Small intestine (tissue), 16 donors: ENCODE measurements at places on chromosomes 16 and 17.

DNA sequence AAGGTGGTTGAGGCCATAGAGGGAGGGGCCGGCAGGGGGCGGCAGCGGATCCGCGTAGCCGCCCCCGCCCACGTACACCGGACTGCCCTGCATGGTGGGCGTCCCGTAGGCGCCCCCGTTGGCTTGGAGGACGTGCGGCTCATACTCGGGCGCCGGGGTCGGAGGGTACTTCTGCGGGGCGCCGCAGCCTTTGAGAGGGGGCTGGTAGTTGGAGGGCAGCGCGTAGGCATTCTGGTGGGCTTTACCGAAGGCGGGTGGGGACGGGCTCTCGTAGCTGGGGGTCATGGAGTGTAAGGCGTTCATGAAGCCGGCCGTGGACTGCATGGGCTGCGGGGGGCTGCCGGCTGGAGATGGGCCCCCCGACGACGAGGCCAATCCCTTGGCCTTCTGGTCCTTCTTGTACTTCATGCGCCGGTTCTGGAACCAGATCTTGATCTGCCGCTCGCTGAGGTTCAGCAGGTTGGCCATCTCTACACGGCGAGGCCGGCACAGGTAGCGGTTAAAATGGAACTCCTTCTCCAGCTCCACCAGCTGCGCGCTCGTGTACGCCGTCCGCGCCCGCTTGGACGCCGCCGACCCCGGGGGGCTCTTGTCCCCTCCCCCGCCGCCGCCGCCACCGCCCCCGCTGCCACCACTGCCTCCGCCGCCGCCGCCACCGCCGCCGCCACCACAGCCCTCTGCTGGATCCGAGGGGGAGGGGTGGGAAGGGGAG lies 5.7 kb upstream of the HOXB2 start:
- no peak for DNase-seq

DNA sequence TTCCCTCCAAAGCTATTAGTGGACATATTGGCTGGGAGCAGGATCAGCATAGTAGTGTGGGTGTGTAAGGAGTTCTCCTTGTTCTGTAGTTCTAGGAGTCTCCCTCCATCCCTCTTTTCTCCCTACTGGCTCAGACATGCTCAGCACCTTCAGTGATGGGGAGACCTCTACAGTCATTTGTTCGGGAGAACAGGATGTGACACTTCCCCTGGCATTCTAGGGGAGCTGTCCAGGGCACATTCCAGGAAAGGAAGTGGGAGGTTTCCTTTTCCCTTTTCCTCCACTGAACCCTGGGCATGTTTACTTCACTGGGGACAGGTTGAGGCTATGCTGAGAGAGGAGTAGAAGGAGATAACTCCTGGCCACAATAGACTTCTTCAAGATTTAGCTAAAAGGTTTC lies 86.5 kb downstream of the MYH13 start:
- no peak for DNase-seq

- no peak for DNase-seq
These were observed 2.8 kb upstream of the NTN3 start for GRCh38 chr16:2468233-2468724.

GRCh38 chr17:32546031-32546444 lies 59.2 kb downstream of the CDK5R1 start:
- DNase-seq = no peak

DNA sequence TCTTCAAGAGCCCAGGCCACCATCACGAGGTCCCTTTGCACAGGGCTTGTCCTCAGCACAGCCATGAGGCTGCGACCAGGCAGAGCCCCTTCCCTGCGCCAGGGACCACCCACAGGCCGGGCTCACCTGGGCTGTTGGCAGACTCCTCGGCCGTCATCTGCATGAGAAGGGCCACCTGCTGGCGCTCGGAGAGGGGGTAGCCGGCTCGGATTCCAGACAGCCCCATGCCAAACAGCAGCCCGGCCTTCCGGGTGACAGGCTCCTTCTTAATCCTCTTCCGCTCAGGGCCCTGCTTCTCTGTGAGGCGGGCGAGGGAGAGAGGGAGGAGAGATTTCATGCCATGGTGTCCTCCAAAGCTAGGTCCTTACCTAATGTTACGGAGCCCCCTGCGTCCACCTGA lies 73.4 kb downstream of the ZNF778 start:
- no peak for DNase-seq

DNA sequence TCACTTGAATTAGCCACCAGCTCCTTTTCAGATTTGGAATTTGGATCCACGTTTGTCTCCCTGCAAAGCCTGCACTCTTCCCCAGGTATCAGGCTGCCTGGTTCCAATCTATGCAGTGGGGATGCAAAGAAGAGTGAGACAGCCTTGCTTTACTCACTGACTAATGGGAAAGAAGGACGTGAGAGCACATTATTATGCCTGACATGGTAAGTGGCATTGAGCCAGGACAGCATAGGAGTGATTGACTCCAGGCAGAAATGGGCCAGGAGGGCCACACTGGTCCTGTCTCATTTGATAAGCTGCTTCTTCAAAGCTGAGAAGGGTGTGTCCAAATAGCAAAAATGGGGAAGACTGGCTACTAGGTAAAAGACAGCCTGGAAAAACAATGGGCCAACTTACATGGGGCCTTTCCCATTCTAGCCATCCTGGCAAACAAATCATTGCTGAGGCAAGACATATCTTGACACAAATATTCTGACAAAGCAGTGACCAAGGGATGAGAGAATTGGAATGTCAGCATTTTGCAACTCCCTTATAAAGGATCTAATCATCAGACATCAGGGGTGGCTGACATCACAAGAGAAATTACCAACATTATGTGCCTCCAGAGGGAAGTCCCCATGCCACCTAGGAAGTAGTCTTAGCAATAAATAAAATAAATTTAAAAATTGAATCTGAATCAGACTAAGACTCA lies 38.6 kb downstream of the CDH11 start:
- DNase-seq = no peak

- DNase-seq = no peak
These were observed 344.2 kb downstream of the CPPED1 start for GRCh38 chr16:12459391-12460063.

DNA sequence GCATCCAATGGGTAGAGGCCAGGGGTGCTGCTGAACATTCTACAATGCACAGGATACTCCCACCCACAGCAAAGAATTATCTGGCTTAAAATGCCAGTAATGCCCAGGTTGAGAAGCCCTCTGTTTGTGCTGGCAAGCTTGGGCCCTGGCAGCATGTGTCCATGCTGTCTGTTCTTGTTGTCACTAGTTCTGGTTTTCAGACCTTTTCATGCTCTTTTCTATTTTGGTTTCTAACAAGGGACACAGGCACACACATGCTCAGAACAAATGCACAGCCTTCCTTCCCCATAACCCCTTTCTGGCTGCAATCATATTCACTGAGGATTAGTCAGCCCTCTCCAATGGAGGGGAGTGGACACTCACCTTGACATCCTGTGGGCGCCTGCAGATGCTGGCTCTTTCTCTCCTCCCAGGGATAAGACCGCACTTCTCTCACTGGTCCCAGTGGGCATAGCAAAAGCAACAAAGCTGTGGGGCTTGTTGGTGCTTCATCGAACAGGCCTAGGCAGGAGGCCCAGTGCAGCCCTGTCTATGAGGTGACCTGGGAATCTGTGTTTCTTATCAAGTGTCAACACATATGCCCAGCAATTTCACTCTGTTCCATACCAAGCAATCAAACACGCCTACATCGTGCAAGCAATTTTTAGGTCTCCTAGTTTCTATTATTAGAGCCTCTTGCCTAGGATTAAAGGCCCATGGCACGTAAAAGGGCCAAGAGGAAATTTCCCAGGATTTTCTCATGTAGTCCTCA lies 271.1 kb upstream of the CCL2 start:
- DNase-seq = no peak

GRCh38 chr16:89720551-89720812 lies 216 bp downstream of the VPS9D1 start:
- peak; percentile 77 for DNase-seq

DNA sequence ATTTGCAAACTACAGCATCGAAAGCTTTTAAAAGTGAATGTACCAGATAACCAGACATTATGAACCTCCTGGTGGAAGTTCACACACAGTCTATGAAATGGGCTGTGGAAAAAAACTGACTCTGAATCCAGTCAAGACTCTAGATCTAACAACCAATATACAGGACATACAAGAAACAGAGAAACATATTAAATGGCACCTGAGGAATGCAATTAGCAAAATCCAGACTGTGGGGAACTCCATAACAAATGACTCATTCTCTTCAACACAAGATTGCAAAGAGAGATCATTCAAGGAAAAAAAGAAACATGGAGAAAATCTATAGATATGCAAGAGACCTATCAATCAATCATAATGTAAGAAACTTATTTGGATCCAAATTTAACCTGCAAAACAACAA lies 119.0 kb downstream of the MYO1D start:
- DNase-seq = no peak

GRCh38 chr16:85181739-85182129 lies 69.5 kb upstream of the CIBAR2 start:
- DNase-seq = peak; percentile 45

DNA sequence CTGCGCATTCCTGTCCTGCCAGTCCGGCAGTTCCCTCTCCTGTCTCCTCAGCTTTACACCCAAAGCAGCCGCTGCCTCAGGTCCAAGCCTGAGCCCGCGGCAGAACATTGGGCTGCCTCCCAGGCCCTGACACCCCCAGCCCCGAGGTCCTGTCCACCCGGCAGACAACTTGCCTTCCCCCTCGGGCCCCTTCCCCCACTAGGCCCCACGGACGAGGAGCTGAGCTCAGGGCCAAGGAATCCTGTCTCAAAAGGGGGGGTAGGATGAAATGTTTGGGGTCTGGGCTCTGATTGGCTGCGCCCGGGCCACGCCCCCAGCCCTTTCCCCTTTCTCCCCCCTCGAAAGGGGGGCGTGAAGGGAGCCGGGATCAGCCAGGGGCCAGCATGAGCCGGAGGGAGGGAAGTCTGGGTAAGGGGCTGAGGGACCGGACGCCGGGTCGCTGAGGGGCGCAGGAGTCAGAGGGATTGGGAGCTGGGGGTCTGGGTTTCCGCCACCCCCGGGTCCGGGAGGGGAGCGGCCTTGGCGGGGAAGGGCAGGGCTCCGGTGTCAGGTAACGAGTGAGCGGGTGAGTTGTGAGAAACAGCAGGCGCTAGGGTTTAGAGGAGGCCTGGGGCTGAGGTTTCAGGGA lies at the start of gene CTF1:
TSS of gene CTF1 (plus strand) at position 354 of the 628 bp plus-strand sequence. CDS start at position 384, 30 bp downstream.
- no peak for DNase-seq

GRCh38 chr17:47670064-47670463 lies 20.3 kb downstream of the KPNB1 start:
- DNase-seq = no peak

GRCh38 chr16:79429381-79430190 lies 171.0 kb downstream of the MAF start:
- DNase-seq = no peak

DNA sequence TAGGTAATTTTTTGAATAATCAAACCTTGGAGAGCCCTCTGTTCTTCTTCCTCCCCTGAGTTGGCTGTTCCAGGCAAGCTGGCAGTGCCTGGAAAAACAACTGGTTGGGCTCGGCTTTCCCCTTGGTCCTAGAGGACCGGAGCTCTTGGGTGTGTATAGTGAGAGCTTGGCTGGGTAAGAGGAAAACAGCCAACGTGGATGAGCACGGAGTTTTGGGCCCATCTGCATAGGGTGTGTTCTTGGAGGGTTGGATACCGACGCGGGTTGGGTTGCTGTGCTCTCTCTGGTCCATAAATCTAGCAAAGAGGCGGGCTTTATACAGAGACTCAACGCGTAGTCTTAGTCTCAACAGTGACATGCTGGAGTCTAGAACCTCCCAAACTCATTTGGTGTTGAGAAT lies 23.2 kb downstream of the ITGB3 start:
- peak; percentile 51 for DNase-seq

DNA sequence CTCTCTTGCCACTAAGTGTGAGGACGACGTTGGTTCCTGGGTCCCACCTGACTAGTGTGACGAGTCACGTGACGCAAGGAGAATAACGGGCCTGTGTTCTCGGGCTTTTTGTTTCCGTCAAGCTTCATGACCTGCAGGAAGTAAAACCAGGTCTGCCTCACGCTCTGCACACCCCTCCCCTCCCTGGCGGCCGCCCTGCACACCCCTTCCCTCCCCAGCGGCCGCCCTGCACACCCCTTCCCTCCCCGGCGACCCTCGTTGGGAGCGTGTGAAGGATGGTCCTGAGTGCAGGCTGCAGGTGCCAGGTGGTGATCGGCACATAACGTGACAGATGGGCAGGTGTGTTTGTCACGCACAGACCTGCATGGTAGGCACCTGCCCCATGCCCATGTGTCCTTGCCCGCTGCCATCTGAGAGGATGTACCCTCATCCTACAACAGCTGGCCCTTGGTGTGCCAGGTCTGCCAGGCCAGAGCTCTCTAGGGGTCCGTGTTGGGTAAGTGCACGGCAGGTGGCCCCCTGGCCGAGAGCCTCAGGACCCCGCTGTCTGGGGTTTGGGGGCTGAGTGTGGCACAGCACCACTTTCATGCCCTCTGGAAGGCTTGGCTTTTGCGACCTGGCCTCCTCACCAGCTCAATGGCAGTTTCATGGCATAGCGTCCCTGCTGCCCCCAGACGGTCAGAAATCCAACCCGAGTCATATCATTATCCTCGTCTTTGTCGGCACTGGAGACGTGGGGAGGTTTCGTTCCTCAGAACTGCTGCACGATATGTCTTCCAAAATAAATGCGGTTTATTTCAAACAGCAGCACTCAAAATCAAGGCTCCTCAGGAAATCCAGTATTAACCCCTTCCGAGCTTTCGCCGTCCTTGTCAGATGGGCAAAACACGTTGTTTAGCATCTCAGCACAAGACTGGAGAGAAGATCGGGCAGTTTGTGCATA lies 191.8 kb upstream of the CHMP6 start:
- no peak for DNase-seq

- DNase-seq = no peak
These were observed 134.1 kb downstream of the IRF8 start for GRCh38 chr16:86033016-86033474.

DNA sequence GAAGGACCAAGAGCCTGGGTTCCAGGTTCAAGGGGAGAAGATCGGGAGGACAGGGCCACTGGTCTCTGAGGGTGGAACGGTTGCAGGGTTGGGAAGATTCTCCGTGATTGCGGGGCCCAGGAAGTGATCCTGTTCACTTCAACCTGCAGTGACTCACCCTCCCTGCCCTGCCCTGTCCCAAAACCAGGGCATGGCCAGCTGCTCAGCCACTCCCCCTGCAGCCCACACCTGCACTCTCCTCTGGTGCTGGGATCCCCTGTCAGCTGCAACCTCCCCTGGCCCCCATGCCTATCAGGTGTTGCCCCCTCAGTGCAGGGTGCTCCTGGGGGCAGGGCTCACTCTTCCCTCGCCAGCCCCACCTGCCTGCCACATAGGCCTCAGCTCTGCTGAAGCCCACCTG lies 1.1 kb downstream of the RUNDC3A start:
- DNase-seq = no peak

- DNase-seq = no peak
These were observed 90.3 kb downstream of the YPEL2 start for GRCh38 chr17:59421722-59422121.

GRCh38 chr16:23025692-23026307 lies 123.5 kb downstream of the USP31 start:
- DNase-seq = no peak
